ENCODE measurements at places on chromosomes 4 and X. TPM values are rescaled to one million over a fixed set of nuclear protein-coding genes. Genes with fewer than 3 reads are reported as not detected.

DNA sequence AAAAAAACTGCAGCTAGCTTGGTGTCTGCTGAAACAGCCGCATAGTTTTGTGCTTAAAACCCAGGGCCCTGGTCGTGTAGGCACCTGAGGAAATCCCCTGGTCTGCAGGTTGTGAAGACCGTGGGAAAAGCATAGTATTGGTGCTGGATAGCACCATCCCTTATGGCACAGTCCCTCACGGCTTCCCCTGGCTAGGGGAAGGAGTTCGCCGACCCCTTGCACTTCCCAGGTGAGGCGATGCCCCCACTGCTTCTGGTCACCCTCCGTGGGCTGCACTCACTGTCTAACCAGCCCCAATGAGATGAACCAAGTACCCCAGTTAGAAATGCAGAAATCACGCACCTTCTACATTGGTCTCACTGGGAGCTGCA is 1105.1 kb downstream of the STPG2 start:
- DNase-seq: no peak

GRCh38 chrX:71171110-71171801 is 26.6 kb downstream of the NLGN3 start:
- DNase-seq: no peak

GRCh38 chr4:80185787-80186548 is 11.3 kb upstream of the PRDM8 start:
- peak; percentile 72 for DNase-seq

DNA sequence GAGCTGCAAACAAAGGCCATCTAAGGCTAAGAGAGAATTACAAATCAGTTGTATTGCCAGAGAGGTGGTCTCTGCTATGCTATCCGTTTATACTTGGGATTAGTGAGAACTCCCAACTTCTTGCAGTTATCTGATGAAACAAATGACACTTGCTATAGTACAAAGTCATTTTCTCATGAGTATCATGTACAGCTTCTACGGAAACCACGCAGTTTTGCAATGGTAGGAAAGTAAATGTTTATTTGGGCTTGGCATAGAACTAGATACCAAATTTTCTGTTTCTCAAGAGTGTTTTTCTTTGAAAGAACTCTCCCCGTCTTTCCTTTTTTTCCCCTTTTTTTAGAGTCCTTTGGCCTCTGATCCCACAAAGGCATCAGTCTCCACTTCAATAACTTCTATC is 128.2 kb upstream of the ENPEP start:
- DNase-seq: no peak

- DNase-seq: no peak
These were observed 6.3 kb downstream of the ZBTB49 start for GRCh38 chr4:4296283-4296846.

KCTD8 gene
- polyA plus RNA-seq: 0.03 TPM

- no peak for DNase-seq
These were observed 202.3 kb downstream of the PPP3CA start for GRCh38 chr4:101145021-101145420.

DNA sequence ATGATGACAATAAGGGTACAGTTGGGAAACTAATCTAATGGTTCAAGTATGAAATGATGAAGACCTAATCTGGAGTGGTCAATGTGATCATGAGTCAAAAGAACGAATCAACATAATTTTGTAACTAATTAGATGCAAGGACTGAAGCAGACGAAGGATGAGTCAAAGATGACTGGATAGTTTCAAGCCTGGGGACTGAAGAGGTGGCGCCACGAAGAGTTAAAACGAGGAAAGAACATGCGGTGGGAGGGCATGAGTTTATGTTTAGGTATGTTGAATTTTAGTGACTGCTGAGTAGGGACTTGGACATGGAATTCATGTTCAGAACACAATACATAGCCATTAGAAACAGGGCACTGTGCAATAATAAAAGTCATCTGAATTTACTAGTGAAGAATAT is 221.5 kb upstream of the FAM241A start:
- no peak for DNase-seq

MAGED4B gene
- 2.4 TPM for polyA plus RNA-seq

ZDHHC9 gene
- polyA plus RNA-seq: 18.0 TPM

All from sigmoid colon (tissue), 7 donors.